Thyroid gland (tissue), 4 donors: ENCODE measurements at places on chromosomes 5 and 9.

DNA sequence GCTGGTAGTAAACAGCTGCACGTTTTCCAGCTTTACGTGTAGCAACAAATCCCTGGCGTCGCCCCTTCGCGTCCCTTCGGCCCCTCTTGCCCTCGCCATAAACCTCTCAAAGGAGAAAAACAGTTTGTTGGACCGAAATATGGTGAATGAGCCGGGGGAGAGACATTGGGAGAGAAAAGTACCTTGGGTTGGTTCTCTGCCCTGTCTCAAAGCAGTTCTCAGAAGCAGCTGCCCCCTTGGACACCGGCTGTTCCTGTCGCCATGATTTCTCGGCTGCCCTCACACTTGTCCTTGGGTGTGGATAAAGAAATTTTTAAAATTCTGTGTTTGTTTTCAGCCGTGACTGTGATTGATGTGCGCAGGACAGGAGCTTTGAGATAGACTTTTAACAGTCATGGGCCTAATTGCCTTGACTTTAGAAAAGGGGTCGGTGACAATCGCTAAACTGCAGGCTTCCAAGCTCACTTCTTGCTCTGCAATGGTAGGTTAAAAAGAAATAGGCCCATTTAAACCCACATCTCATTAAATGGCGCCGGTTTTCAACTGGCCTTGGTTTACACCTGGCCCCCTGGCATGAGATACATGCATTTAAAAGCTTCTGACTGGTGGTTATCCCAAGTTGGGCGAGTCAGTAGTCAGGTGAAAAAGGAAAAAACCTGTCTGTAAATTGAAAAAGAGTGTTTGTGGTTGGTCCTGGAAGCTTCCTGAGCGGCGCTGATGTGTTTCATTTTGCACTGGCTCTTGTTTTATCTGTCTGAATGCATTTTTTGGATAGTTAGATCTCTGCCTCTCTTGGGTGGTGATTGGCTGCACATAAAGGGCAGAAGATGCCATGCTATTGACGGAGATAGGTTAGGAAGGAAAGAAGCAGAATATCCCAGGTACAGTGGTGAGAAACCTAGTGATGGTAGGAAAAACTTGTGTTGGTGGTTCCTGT is 983 bp downstream of the RCL1 start:
- DNase-seq = no peak

DNA sequence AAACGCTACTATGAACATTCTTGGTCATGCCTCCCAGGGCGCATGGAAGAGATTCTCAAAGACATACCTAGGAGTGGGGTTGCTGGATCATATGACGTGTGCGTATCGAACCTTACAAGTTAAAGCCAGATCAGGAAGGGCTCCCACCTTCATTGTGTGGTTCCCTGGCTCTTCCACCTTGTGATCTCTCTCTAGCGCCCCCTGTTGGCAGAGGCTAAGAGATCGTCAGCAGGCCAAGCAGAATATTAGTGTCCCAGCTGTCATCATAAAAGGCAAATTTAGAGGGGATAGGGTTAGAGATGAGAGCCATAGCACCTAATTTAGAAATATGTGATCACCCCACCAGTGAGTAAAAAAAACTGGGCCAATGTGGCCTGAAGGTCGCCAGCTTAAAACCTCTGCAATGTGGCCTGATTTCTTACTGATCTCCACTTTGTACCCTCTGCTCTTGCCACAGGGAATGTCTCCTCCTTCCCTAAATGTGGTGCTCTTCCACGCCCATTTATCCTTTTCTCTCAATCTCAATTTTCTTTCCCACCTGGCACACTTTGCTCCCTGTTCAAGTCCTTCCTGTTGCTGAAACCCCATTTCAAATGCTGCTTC is 91.7 kb upstream of the SHB start:
- DNase-seq = peak; percentile 75

GRCh38 chr5:181166812-181167733 is 19.7 kb downstream of the OR2V2 start:
- DNase-seq = no peak

DNA sequence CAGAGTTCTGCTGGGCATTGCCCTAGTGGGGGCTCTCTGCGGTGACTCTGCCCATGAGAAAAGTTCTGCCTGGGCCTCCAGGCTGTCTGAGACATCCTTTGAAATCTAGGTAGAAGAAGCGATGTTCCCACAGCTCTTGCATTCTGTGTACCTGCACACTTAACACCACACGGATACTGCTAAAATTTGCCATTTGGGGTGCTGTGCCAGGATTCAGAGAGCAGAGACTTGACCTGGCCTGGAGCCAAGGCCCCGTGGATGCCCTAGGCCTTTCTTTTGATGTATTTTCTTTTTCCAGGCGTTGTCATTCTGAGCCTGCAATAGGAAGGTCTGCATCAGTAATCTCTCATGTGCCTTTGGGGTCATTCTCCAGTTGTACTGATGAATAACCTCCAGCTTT is 89.3 kb upstream of the IL12B start:
- DNase-seq = peak; percentile 15

GRCh38 chr5:131068076-131068475 is 97.0 kb downstream of the HINT1 start:
- no peak for DNase-seq

DNA sequence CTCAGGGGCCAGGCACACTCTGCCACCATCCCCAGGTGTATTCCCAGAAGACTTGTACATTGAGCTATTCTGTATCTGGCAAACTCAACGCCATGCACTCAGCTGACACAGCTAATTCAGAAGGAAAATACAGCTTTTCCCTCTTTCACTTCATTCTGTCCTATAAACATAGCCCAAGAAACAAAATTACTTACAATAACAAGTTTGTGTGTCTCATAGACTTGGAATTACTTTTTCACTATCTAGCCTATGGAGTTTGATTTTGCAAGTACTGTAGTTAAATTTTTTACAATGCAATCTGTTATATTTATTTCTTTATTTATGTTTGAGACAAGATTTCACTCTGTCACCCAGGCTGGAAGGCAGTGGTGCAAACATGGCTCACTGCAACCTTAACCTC is 125.1 kb upstream of the KLF9 start:
- no peak for DNase-seq
